Kidney capillary endothelial cell (primary cell): ENCODE measurements at places on chromosomes 16 and 17.

- no peak for DNase-seq
Observed at GRCh38 chr17:55492781-55493341, 18.4 kb downstream of the SMIM36 start.

- DNase-seq = peak; percentile 24
Observed at GRCh38 chr17:39069114-39069756, 82.2 kb downstream of the PLXDC1 start.

- no peak for DNase-seq
Observed at GRCh38 chr17:8798846-8799569, at the start of gene MFSD6L. MFSD6L (minus strand) TSS chr17:8799365; CDS start chr17:8799120, 245 bp downstream.

DNA sequence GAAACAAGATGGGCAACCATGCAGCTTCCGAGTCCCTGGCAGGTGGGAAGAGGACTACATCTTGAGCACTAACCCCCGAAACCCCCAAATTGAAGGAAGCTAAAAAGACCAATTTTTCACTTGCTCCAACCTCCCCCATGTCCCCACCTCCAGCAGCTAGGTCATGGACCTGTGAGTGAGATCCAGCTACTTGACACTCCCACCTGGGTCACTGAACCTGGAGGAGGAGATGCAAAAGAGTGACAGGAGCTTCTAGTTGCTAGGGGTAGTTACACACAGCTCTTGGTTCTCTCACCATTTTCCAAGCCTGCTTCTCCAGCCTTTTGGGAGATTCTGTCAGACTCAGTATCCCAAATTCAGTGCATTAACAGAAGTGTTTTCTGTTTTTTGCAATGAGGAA lies 11.2 kb downstream of the PDZD9 start:
- DNase-seq = no peak

DNA sequence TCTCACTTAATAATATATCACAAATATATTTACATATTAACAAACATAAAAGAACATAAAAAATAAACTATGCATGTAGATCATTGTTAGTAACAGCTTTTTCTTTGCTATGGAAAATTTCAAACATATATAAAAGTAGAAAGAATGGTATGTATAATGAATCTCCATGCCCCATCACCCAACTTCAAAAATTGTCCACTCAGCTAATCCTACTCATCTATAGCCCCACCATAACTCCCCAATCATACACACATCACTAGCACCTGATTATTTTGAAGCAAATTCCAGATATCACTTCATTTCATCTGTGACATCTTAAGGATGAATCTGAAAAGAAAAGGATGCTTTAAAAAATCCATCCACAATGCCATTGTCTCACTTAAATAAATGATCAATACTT lies 46.8 kb downstream of the SHISA6 start:
- no peak for DNase-seq

DNA sequence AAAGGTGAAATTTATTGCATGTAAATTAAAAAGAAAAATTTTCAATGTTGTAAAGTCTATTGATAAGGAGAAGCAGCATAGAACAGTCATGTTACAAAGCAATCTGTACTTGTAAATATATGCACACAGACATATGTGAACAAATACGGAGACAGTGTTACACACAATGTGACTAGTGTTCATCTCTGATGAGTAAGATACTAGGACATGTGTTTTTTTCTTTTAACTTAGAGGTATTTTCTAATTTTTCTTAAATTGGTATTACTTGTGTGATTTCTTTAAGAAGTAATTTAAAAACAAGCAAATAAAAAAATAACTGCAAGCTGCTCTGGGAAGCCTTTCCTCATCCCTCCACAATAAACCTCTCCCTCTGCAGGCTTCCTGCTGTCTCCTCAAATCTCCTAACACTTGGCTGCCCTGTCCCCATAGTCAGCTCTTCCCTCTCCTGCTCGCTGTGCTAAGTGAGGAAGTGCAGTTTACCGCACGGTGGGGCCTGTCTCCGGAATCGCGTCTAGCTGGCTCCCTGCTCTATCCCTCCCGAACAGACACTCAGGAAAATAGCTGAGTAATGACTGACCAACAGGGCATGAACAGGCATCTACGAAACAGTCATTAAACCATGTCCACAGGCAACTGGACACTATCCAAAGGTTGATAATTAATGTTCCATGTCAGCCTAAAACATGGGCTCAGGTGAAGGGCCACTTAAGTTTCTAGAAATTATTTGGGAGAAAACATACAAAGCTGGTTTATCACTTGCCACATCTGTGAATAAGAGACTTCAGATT lies 35.9 kb downstream of the CMTM4 start:
- peak; percentile 83 for DNase-seq

- no peak for DNase-seq
Observed at GRCh38 chr17:40427002-40427491, 9.4 kb upstream of the TOP2A start.

DNA sequence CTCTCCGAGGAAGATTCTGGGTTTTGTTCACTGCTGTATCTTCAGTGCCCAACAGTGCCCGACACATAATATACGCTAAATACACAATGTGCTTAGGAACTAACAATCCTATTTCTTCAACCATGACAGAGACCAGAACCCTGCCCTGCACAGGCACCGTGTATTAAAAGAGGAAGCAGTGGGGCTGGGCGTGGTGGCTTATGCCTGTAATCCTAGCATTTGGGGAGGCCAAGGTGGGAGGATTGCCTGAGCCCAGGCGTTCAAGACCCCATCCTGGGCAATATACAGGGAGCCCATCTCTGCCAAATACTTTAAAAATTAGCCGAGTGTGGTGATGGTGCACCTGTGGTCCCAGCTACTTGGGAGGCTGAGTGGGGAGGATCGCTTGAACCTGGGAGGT lies 19.3 kb downstream of the ARL2BP start:
- no peak for DNase-seq

GRCh38 chr17:57871863-57872262 lies 22.0 kb upstream of the MRPS23 start:
- no peak for DNase-seq

GRCh38 chr16:15686287-15686686 lies 36.2 kb downstream of the NDE1 start:
- DNase-seq = no peak

DNA sequence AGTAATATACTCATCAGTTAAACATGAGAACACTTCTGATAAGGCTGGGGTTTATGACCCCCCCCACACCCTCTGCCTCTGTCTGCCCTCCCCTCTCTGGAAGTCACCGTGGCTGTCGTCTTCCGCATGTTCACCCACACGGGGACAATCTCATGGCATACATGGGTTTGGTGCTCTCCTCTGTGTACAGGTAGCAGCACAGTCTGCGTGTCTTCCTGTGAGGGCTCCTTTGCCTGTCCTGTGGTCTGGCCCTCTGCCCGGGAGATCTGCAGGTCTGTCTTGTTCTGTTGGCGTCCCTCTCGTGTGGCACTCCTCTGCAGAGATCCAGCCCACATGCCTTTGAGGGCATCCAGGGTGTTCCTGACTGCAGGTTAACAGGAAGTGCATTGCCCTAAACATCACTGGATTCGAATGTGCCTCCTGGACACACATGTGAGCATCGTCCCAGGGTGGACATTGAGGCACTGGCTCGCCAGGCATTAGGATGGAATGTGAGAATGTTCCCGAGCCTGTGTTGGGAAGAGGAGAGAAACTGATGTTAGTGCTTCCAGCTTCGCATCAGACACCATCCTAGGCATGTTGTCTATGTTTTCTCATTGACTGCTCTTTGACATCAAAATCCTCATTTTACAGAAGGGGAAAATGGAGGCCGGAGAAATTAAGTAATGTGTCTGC lies 54.5 kb downstream of the NKD1 start:
- no peak for DNase-seq

DNA sequence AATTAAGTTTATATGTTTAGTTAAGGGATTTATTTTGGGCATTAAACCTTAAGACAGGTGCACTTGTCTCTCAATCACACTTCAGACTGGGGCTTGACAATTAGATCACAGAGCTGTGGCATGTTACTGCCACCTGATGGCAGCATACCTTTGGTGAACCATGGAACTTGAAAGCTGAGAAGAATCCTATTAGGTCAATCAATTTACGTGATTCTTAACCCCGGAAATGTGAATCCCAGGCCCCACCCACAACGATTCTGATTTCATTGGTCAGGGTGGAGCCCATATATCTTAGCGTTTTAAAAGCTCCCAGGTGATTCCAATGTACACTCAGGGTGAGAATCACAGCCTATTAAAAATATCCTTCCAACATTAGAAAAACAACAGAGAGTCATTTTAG lies 91.0 kb downstream of the GSG1L start:
- peak; percentile 30 for DNase-seq

DNA sequence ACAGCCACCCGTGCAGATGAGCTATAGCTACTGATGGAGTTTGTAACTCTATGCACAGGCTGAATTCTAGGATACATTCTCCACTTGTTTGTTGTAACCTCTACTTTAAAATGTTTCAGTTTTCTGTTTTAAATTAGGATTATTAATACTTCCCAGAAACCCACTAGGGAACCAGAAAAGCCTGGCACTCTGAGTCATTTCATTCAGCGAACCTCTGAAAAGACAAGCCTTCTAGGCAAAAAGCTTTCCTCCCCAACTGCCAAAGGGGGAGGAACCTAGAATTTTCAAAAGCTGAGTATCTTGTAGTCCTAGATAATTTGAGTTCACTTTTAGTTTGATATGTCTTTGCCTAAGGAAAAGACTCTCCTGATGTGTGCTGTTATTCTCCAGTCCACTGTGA lies 43.2 kb downstream of the GOSR1 start:
- DNase-seq = no peak

GRCh38 chr17:33260638-33261037 lies 32.5 kb downstream of the ASIC2 start:
- DNase-seq = no peak

DNA sequence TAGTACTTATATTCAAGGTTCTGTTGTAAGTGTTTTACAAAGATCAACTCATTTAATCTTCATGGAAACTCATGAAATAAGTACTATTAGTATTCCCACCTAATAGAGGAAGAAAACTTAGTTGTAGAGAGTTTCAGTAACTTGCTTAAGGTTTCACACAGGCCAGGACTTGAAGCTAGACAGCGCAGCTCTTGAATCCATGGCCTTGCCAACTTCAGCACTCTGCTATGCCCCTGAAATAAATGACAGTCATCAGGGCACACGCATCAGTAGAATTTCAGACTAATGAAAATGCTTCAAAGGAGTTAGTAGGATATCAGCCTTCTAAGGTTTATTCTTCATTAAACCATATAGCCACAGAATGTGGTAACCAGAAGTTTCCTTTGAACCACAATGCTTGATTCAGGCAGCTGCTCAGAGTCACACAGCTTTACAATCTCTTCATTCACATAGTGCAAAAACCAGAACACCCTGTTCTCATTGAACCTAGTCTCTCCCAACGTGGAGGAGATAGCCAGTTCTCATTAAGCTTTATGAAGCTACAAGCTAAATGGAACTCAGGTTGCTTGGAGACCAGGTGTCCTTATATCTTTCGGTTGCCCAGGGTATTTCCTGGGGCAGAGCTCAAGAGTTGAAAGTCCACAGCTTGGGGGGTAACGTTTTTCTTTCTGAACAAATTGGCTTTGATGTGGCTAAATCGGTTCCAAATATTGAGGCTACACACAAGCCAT lies 39.7 kb downstream of the KCNJ2 start:
- no peak for DNase-seq

DNA sequence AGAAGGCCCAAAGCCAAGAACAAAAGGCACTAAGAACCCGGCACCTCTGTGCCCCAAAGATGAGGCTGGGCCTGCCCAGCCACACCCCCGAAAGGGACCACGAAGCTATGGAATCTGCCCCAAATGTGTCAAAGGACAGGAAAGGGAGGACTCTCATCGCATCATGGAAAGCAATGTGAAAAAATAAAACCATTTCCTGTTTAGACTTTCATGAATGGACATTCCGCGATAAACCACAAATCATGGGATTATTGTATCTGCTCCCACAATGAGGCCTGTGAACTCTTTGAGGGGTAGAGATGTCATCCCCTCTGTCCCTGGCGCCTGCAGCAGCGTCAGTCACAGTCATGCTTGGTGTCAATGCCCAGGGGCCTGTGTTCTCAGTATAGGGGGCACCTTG lies 135.0 kb downstream of the COPRS start:
- DNase-seq = peak; percentile 68

GRCh38 chr17:14903854-14904253 lies 361.3 kb downstream of the PMP22 start:
- DNase-seq = no peak

DNA sequence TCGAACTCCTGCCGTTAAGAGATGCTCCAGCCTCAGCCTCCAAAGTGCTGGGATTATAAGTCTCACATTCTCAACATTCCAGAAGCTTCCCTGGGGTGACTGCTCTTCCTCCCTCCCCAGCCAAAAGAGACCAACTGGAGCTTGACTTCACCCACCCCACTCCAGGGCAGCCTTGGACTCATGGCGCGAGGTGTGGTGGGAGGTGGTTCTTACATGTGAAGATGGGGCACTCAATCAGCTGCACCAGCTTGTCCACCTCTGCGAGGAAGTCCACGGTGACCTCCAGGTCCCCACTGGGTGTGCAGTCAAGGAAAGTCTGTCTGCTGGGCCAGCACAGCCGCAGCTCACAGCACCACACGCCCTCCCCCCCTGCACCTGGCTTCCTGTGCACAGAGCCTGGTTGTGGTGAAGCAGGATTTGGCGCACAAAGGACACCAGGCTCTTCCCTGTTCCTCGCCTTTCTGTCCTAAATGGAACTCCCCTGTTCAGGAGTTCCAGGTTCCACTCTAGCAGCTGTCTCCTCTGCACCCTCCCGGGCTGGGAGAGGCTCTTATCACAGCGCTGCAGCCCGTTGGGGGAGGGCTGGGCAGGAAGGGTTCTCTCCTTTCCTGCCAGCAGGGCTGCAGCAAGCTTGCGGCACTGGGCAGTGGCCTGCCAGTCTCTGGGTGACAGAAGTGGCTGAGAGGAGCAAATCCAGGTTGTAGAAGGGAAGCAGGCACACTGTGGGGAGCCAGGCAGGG lies 9.6 kb upstream of the MTSS2 start:
- DNase-seq = peak; percentile 44

GRCh38 chr17:48335858-48336500 lies 94.0 kb downstream of the SKAP1 start:
- peak; percentile 69 for DNase-seq

DNA sequence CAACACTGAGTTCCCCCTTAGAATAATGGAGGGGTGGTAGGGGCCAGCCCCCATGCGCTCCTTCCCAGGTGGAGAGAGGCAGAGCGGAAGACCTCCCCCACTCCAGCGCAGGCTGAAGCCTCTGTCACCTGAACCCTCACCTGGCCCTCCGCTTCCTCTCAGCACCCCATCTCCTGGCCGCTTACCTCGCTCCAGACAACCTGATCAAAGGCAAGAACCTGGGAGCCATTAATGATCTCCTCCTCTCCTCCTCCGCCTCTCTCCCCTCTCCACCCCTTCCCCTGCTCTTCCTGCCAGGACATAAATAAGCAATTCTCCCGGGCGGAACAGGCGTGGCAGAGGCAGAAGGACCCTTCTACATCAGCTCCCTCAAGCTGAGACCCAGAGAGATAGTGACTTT lies 110.2 kb upstream of the LHX1 start:
- no peak for DNase-seq

DNA sequence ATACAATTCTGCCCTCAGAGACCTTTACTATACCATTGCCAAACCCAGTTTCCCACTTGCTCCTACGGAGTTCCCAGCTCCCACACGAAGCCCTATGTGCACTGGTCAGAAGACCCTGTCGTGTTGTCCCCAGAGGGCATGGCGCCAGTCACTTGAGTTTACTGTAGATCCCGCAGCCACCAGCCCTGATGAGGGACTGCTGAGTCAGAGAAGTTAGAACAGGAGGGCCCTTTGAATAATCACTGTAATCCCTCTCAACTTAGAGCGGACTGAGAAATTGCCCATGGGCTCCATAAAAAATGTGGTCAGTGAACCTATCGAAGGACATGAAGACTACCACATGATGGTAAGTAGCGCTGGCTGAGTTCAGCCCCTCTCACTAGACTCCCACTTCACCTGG lies 9.2 kb downstream of the UBFD1 start:
- no peak for DNase-seq

GRCh38 chr17:60036796-60037677 lies 41.7 kb downstream of the HEATR6 start:
- DNase-seq = peak; percentile 65
